Sigmoid colon (tissue), 7 donors: ENCODE measurements at places on chromosomes 3 and 15. TPM values are rescaled to one million over a fixed set of nuclear protein-coding genes. Genes with fewer than 3 reads are reported as not detected.

SCN11A gene
- polyA plus RNA-seq, result not detected

DNA sequence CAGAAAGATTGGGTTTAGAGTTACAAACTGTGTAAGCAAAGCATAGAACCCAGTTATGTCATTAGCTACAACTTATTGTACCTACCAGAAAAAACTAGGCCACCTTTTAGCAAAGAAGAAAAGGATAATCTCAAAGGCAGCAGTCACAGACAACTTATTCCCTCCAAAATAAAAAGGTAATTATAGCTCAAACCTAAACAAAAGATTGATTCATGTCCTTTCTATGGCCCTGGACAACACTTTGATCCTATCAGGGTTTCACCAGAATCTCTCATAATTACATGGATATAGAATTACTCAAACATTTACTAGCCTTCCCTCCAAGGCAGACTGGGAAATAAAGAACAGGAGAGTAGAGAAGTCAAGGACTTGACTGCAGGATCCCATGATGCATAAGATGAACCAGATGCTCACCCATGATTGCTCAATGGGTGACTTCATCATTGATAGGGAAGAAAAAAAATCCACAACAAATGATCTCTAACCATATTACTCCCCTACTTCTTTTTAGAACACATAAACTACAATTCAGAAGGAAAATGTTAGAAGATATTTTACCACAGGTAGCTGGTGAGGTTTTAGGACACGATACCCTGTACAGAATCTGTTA lies 17.4 kb downstream of the DET1 start:
- no peak for DNase-seq

GRCh38 chr3:10933470-10933804 lies 59.1 kb upstream of the SLC6A1 start:
- peak; percentile 38 for DNase-seq

GRCh38 chr3:116607205-116607604 lies 102.4 kb upstream of the TUSC7 start:
- DNase-seq, result no peak

DNA sequence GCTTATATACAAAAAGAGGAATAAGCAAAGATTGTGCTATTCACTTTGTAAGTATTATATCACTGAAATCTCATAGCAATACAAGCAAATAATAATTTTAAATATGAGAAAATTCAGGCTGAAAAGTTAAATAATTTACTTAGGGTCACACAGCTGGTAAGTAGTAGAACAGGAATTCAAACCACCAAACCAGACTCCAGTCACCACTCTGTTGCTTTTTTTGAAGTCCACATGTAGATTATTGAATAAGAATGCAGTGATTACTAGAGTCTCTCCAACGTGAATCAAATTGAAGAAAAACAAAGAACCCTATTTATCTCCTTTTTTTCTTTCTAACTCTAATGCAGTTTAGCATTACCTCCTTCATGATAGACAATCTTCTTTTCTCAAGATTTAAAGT lies 15.9 kb downstream of the SPICE1 start:
- no peak for DNase-seq

DNA sequence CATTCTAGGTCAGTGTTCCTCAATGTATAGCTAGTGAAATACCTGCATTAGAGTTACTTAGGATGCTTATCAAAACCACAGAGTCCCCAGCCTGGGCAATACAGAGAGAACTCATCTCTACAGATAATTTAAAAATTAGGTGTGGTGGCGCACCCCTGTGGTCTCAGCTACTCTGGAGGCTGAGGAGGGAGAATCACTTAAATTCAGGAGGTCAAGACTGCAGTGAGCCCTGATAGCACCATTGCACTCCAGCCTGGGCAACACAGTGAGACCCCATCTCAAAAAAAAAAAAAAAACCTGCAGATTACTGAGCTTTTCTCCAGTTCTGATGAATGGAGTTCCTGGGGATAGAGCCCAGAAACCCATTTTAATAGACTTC lies 10.1 kb upstream of the MINDY2 start:
- no peak for DNase-seq

GRCh38 chr3:117842086-117842485 lies 1132.5 kb downstream of the TUSC7 start:
- DNase-seq, result no peak

EXD1 gene
- not detected for polyA plus RNA-seq

- DNase-seq, result no peak
Measured at GRCh38 chr3:104628185-104628789, 738.4 kb upstream of the ALCAM start.

GRCh38 chr15:78010067-78010466 lies 67.4 kb downstream of the TBC1D2B start:
- no peak for DNase-seq

SLC27A2 gene
- 4.6 TPM for polyA plus RNA-seq

- no peak for DNase-seq
Measured at GRCh38 chr3:197023998-197024651, 5.5 kb downstream of the MELTF start.

NOP10 gene
- polyA plus RNA-seq, result 245 TPM

DNA sequence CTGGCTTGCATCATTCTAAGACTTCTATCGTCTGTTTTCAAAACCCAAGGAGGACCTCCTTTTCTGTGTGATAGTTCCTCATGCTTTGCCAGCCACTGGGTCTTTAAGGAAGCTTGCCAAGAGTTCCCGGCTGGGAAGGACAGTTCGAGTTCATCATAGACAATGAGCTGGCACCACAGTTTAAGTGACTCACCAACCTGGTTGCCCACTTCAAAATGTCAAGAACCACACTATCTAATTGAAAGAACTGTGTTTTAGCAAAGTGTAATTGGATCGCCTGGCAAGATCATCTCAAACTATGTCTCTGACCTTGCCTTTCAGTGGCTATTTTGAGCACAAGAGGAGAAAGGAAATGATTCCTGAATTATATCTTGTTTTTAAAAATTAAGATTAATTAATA lies 27.9 kb downstream of the SOX2 start:
- no peak for DNase-seq

LIPC gene
- 1.8 TPM for polyA plus RNA-seq

GRCh38 chr15:48363474-48363873 lies 32.2 kb downstream of the DUT start:
- DNase-seq, result no peak

GRCh38 chr3:136055491-136055890 lies 90.0 kb downstream of the PPP2R3A start:
- no peak for DNase-seq

DNA sequence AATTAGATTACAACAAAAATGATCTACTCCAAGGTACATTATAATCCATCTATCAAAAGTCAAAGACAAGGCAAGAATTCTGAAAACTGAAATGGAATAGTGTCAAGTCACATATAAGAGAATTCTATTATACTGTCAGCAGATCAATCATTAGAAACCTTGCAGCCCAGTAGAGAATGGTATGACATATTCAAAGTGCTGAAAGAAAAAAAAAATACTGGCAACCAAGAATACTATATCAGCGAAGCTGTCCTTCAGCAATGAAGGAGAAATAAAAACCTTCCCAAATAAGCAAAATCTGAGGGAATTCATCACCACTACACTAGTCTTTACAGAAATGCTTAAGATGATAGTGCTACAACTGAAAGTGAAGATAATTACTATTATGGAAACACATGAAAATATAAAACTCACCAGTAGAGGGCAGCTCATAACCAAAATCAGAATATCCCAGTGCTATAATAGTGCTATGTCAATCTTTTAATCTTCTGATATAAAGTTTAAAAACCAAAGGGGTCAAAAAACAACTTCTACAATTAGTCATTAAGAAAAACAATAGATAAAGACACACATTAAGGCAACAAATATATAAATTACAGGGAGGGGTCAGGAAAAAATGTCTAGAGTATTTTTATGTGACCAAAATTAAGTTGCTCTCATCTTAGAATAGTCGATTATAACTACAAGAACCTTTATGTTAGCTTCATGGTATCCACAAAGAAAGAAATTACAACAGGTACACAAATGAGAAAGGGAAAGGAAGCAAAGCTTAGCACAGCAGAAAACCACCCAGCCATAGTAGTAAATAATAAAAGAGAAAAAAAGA lies 190.7 kb upstream of the CNTN6 start:
- DNase-seq, result no peak

PIAS1 gene
- polyA plus RNA-seq, result 7.9 TPM

DNA sequence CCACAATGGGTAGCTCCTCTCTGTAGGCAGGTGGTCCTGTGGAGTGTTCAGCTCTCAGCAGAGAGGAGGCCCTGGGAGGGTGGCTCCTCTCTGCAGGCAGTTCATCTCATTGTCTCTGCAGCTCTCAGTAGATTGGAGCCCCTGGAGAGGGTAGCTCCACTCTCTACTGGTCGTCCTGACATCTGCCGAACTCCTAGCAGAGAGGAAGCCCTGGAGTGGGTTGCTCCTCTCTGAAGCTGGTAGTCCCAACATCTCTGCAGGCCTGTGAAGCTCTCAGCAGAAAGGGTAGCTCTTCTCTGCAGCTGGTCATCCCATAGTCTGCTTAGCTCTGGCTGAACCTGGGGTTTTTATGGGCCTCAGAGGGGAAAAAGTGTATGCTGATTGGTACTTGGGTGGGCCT lies 50.8 kb downstream of the EFCAB12 start:
- DNase-seq, result no peak

- DNase-seq, result no peak
Measured at GRCh38 chr3:115823083-115823482, 199.8 kb downstream of the GAP43 start.

DNA sequence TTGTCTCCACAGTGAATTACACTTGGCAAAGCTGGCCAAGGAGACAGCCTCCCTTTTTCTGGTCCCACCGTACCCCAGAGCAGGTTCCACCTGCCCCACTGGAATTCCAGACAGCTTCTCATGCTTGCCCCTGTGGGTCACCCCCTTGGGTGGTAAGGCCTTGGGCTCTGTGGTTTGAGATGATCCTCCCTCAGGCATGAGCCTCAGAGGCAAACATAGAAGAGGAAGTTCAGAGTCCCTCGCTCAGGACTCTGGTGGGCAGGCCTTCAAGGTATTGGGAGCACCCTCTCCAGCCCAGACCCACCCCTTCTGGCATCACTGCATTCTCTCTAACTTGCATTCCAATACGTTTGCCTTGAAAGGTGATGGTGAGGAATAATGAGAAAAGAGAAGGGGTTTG lies 17.6 kb upstream of the UBA7 start:
- DNase-seq, result no peak

- DNase-seq, result no peak
Measured at GRCh38 chr15:40925495-40925862, 3.7 kb upstream of the DLL4 start.

DNA sequence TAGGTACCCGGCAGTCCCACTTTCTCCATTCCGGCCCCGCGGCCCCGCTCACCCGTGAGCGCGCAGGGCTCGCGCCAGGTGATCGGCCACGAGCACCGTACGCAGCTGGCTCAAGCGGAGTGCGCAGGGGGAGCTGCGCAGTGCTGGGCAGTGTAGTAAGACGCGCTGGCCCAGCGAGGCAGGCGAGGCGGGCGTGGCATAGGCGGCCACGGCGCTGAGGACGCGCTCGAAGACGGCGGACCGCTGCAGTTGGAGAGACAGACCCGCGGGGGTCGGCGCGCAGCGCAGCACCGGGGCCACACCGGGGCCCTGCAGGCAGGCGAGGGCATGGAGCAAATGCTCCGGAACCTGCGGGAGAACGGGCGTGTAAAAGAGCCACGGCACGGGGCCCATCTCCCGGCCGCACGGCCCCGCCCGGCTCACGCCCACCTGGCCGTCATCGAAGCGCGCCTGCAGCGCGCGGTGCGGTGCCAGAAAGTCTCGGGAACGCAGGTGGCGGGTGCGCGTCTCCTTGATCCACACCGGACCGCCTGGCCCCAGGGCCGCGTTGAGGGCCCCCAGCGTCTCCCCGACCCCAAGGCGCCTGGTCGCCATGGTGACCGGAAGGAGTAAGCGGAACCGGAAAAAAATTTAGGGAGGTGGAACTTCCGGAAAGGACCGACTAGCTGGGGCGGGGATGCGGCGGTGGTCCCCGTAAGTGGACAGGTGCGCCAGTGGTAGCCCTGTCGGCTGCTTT lies at the start of gene DALRD3:
DALRD3 (minus strand) TSS at position 610 of the 736 bp plus-strand sequence; CDS start at position 594, 16 bp downstream.
- peak; percentile 81 for DNase-seq

- peak; percentile 68 for DNase-seq
Measured at GRCh38 chr3:71684757-71685386, 40.3 kb downstream of the EIF4E3 start.

INO80 gene
- 7.9 TPM for polyA plus RNA-seq

DNA sequence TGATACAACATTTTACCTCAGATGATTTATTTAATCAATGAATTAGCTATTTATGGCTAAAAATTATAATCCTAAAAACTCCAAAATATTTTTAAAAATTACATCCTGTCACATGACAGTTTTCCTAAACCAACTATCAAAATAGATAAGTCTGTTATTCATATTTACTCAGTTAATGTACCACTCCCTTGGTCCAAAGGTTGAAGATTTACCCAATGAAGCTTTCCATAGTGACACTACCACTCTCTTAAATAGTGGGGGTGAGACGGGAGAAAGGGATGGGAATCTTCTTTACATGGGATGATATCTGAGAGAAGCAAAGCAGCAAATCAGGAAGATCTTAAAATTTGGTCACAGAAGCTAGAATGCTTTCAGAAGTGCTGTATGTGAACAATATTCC lies 30.5 kb downstream of the XRN1 start:
- DNase-seq, result no peak

- DNase-seq, result no peak
Measured at GRCh38 chr3:172227340-172228035, 188.1 kb downstream of the FNDC3B start.

LRRC3B gene
- polyA plus RNA-seq, result not detected

- no peak for DNase-seq
Measured at GRCh38 chr3:162704799-162705385, 1208.3 kb downstream of the OTOL1 start.

DNA sequence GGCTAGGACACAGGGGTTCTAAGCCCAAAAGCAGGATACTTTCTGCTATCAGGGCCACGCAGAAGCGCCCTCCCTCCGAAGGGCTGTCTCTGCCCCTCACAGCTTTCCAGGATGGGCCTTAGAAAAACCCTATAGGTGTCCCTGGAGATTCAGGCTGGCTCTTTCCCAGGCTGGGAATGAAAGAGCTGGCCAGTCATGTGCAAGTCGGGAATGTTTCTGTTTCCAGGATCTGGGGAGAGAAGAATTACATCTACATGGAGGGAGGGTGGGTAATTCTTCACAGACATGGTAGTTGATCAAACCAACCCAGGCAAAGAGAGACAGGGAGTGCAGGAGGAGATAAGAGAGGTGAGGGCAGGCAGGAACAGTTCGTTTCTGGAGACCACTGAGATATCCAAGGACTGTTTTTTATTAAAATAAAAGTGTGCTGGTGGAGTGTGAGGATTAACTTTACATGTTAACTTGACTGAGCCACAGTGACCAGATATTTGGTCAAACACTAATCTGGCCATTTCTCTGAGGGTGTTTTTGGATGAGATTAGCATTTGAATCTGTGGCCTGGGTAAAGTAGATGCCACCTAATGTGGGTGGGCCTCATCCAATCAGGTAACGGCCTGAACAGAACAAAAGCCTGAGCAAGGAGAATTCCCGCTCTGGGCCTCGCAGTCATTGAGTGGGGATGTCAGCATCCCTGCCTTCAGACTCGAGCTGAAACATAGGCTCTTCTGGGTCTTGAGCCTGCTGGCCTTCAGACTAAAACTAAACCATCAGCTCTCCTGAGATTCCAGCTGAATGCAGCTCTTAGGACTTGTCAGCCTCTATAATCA lies 15.3 kb downstream of the NUP210 start:
- DNase-seq, result no peak

PTH1R gene
- 1.2 TPM for polyA plus RNA-seq
